HT-29 (cell line): ENCODE measurements at places on chromosomes 5 and 9.

- peak; percentile 58 for DNase-seq
These were observed 6.9 kb upstream of the ZBTB5 start for GRCh38 chr9:37471942-37472684.

- peak; percentile 94 for DNase-seq
These were observed 439.0 kb downstream of the ENC1 start for GRCh38 chr5:74201334-74202081.

DNA sequence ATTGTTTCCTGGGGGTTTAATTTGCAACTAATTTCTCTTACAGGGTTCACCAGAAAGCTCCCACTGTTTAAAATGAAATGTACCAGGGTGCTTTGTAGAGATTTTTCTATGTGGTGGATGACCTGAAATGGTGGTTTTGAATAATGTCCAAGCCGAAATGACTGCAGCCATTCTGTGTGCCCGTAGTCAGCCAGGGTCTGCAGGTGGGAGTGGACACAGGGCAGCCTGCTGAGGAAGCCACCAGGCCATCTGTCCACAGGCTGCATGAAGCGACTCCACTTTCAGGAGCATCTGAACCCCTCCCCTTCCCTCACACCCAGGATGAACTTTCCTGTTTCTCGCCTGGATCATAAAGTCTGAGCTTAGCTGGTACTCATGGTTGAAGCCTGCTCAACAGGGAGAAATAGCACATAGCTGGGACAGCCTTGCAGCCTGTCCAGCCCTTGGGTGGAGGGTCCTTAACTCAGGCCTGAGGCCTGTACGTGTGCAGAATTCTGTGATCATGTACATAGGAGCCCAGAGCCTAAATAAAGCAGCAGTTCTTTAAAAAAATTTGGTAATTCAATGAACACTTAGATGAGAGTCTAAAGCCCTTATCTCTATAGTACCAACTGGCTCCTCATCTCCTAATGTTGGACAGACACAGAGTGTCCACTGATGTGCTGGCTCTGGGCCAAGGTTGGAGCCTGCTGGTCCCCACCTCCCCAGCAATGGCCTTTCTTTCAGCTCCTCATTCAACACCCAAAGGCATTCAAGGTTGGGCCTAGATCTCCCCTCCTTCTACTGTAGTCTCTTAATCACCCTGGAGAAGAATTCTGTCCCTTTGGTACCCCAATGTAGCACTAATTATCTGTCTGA lies 72.8 kb downstream of the SHB start:
- DNase-seq = no peak

DNA sequence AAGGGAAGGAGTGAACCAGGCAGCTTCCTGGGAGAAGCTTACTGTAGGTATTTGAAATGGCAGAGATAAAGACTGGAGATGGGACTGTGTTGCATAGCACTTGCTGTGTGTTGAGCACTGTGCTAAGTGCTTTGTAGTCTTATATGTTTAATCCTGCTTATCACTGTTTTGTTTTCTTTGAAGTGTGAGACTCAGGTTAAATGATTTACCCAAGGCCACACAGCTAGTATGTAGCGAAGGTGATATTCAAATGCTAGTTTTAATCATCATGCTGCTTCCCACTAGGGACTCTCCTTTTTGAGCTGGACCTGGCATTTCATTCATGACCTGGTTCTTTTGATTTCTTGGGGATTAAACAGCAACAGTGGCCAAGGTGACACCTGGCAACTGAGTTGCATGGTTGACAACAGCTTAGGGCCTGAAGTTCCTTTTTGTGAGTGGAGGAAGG lies 35.3 kb upstream of the SPRY4 start:
- DNase-seq = peak; percentile 61

DNA sequence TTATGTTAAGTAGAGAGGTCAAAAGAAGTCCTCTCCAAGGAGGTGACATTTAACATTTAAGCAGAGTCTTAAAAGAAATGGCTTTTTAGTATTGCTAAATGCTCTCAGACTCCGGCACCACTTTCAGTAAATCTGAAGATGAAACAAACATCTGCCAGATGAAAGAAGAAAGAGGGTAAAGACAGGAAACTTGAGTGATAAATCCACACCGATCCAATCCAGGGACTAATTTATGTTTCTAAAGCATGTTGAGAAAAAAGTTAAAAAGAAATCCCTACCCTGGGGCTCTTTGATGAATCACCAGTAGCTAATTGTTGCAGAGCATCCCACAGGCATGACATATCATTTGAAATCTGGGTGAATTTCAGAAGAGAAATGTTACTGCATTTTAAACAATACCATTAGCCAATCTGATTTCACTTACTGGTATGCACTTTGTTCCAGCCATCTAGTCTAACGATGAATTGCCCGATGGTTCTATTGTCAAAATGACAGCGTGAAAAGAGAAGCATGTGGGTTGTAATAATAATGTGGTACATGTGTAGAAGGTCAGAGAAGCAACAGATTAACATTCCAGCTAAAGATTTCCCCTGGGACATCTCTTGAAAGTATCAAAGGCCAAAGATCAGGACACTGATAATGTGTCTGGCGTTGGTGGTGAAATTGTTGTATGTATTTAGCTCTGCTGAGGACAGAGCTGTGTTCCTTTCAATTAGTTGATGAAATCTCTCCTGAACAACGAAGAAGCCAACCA lies 485.7 kb downstream of the CSNK1G3 start:
- DNase-seq = no peak

DNA sequence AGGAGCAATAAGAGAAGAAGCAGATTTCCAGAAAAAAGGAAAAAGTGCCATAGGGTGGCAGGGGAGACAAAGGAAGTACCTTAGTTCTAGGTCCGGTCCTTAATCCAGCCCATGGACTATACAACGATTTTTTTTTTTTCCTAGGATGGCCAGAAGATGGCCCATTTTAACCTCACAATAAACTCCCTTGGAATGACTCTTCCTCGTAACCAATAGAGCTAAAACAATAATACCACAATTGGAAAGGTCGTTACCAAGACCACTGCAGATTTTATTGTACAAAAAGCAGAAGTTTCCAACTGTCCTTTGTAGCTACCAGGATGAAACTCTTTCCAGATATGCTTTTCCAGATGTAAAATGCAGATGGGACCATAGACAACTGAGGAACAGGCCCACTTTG lies 34.4 kb upstream of the SSBP2 start:
- DNase-seq = peak; percentile 28

GRCh38 chr5:32302835-32303754 lies 9.6 kb downstream of the MTMR12 start:
- peak; percentile 71 for DNase-seq

GRCh38 chr5:168706655-168707069 lies 127.5 kb upstream of the PANK3 start:
- DNase-seq = peak; percentile 55

- no peak for DNase-seq
These were observed 9.1 kb upstream of the DAB2 start for GRCh38 chr5:39433848-39434247.

DNA sequence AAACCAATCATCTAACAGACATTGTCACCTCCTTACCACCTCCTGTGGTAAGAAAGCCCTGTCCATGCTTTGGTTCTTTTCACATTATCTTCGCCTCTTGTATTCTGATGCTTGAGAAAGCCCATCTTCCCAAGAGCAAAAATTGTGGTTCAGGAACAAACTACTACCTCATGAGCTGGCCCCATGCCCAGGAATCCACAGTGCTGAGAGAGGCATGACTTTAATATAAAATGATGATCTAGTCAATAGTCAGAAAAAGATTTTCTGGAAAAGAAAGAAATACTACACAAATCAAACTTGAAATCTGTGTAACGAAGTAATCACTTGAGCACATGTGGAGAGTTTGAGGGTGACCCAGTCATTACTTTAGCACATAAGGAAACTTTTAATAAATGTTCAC lies 94.7 kb downstream of the FGF10 start:
- no peak for DNase-seq

GRCh38 chr9:8241201-8241600 lies 441.6 kb upstream of the DMAC1 start:
- DNase-seq = no peak

DNA sequence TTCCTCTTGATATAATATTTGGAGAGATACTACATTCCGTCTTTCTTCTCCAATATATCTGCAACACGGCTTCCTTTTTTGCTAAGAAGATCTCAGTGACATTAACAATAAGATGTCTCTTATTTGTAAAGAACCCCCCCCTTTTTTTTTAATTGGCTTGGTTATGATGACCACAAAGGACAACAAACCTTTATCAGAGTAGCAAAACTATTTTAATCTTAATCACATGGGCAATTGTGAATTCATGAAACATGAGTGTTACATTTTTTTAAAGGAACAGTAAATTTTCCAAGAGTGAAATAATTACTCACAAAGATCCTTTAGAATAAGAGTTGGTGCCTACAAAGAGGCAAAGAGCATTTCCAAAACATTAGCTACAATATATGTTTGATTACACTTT lies 554.1 kb downstream of the MAT2B start:
- no peak for DNase-seq

GRCh38 chr9:13377171-13377925 lies 97.9 kb upstream of the MPDZ start:
- DNase-seq = no peak

DNA sequence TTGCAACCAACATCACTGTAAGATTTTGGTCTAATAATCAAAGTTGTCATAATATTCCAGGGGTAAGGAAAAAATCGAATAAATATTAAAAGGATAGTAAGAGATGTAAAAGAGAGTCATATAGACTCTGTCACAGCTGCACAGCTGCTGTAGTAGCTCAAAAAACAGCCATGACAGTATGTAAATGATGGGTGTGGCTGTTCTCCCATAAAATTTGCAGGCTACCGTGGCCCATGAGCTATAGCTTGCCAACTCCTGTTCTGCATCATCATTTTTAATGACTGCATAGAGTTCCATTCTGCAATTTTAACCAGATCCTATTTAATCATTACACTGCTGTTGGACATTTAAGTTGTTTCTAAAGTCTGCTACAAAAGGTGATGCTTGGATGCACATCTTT lies 450.5 kb upstream of the MPDZ start:
- no peak for DNase-seq

DNA sequence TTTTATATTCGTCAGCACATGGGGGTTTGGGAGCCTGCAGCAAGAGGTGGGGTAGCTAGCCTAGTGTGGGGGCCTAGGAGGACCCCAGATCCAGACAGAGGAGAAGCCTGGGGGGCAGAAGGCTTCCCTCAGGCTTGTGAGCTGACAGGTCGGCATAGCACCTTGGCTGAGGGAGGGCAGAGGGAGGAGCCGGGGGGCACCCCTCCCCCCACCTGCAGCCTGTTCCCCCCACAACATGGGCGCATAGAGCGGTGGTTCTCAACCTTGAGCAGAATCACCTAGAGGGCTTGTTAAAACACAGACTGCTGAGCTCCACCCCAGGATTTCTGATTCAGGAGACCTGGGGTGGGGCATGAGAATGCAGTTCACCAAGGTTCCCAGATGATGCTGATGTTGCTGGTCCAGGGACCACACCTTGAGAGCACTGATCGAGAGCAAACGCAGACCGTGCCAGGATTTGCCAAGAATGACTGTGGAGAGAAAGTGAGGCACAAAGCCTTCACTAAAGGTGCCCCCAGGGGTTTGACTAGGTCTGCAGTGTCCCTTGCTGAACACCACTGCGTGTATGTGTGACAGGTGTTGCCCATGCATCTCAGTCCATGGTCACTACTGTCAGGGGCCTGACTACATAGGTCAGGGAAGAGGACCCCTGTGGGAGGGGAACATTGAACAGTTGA lies 163.3 kb downstream of the MACROH2A1 start:
- no peak for DNase-seq

DNA sequence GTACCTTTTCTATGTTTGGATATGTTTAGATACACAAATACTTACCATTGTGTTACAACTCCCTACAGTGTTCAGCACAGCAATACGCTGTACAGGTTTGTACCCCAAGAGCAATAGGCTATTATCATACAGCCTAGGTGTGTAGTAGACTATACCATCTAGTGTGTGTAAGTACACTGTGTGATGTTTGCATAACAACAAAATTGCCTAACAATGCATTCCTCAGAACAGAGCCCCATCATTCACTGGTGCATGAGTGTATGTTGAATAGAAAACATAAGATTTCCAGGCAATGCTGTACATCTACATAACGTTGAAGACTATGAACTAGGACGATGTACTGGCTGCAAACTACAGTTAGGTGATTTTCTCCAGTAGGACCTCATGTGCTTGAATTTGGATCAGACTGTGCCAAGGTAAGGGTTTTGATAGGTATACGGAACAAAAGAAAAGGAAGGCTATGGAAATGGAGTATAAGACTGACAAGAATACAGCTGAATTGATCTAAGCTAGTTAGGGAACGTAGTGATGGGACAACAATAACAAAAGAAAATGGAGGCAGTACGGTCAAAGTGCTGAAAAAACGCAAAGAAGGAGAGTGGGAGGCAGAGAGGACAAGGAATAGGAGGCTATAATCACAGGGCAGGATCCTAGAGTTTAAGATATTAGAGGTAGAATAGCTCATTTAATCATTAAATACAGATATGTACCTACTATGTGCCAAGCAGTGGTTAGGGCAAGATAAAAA lies 46.9 kb downstream of the FNIP1 start:
- no peak for DNase-seq

DNA sequence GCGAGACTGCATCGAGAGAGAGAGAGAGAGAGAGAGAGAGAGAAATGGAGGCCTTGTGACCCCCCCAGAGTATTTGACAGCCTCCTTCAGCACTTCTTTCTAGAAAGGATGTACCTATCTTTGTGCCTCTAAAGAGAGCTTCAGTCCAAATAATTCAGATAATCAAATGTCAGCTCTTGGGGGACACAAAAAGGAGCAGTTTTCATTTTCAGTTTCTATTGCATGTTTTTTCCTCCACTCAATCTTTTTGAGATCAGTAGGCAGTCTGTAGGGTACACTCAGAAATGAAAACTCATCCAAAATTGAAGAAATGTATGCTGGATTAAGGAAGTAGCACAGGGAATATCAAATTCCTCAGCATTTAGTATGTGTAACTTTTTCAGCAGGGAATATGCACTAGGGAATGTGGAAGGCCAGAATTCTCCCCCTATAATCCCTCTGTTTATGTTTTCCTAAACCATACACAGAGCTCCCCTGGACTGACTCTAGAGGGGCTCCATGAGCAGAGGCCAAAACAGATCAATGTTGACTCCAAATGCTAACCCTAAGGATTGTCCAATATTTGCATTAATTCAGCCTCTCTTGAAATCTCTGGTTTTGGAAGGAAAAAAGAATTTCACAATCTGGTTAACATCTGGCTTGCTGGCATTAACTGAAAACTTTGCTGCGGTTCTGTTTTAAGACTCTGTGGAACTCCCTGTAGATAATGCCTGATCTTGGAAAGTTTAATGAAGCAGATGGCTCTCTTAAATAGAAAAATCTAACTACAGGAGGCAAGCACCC lies 250.1 kb downstream of the CEMIP2 start:
- DNase-seq = no peak
